ENCODE measurements at places on chromosomes 1 and 21.
A peak's percentile ranks its signal among the peaks of the same experiment; 100 is the strongest.

DNA sequence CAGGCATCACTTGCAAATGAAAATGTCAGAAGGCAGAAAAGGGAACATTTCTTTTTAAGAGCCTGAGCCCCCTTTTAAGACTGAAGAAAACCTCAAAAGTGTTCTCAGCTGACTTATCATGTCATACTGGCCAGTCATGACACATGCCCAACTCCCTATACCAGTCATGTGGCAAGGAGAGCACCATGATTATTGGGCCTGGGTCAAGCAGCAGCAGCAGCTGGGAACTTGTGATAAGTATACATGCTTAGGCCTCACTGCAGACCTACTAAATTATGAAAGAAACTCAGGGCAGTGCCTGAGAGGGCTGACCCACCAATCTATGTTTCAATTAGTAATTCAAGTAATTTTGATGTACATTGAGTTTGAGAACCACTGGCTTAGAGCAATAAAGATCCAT lies 8.6 kb downstream of the RO60 start:
- DNase-seq, result no peak

- peak; percentile 48 for DNase-seq
These were observed 3.2 kb downstream of the GPR3 start for GRCh38 chr1:27395441-27396195.

GRCh38 chr1:50970509-50970887 lies 453 bp downstream of the CDKN2C start:
- no peak for DNase-seq

GRCh38 chr1:23645338-23645737 lies 46.3 kb upstream of the RPL11 start:
- DNase-seq, result no peak

GRCh38 chr1:205217418-205217817 lies 5.9 kb upstream of the DSTYK start:
- no peak for DNase-seq

DNA sequence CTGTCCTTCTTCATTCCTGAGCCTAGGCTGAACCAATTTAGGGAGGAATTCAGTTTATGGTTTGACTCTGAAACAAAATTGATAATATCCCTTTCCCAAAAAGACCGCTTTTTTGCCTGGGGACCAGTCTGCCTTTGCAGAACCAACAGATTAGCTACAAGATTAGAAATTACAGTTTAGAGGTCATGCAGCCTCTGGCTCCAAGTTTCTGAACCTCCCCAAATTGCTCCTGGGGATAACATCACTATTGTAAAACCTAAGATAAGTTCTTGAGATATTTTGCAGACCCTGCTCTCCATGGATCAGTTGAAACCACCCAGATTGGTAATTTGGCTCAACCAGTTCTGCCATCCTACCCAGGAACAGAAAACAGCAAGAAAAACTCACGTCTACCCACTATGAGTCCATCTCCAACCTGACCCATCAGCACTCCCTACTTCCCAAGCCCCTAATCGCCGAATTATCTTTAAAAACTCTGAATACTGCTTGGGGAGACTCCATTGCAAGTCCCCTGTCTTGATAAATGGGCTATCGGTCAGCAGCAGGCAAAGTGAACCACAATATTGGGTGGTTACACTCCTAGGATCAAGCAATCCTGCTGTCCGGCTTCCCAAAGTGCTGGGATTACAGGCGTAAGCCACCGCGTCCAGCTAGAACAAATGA lies 605 bp upstream of the RABGGTB start:
- DNase-seq, result no peak

GRCh38 chr1:234683861-234684632 lies 74.1 kb upstream of the IRF2BP2 start:
- DNase-seq, result peak; percentile 66

- no peak for DNase-seq
These were observed 295.5 kb upstream of the PROX1 start for GRCh38 chr1:213692321-213692720.

- DNase-seq, result no peak
These were observed 25.3 kb upstream of the HHAT start for GRCh38 chr1:210303391-210303790.

DNA sequence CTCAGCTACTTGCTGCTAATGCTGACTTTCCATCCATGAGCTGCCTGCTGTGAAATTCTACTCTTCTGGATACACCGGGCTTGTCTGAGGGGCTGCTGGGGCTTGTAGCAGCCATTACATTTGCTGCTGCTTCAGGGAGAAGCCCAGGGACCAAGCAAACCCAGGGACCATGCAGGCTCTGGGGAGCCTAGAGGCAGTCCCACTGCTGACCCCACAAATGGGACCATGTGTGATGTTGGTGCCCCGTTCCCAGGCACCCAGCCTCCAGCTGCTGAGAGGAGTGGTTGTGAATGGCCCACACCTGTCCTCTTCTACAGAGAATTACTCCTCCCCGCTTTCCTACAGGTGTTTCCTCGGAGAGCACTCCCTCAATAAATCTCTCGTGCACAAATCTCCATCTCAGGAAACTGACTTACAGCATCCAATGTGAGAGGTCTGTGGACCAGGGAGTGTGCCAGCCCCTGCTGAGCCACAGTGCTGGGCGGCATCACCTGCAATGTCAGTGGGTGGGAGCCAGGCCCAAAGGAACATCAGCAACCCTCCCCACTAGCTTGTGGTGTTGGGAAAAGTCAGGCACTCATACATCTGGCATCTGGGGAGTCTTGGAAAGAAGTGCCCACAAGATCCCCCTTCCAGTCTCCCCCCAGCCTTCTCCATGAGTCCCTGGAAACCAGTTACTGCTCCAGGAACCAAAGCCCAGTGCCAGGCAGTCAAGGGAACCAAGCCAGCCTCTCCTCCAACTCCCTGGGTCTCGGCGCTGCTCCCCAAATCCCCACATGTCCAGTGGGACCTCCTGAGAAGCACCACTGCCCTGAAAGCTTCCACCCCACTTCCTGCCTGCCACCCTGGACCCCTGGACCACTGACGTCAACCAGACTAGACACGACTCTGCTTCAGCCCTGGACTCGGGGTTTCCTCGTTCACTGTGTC lies 65.1 kb downstream of the TCP10L start:
- no peak for DNase-seq

GRCh38 chr1:232501854-232502253 lies 128.1 kb downstream of the SIPA1L2 start:
- no peak for DNase-seq

Measured in NK-92 treated with Interleukin-12 subunit alpha and Interleukin-12 subunit beta, amount 100 ng/mL, for 24 hours (cell line).